ENCODE measurements at places on chromosomes 5 and 9.

GRCh38 chr5:149671544-149671943 lies 58.6 kb upstream of the PPARGC1B start:
- DNase-seq = no peak

GRCh38 chr9:72509053-72509452 lies 12.4 kb upstream of the TMC1 start:
- DNase-seq = no peak

DNA sequence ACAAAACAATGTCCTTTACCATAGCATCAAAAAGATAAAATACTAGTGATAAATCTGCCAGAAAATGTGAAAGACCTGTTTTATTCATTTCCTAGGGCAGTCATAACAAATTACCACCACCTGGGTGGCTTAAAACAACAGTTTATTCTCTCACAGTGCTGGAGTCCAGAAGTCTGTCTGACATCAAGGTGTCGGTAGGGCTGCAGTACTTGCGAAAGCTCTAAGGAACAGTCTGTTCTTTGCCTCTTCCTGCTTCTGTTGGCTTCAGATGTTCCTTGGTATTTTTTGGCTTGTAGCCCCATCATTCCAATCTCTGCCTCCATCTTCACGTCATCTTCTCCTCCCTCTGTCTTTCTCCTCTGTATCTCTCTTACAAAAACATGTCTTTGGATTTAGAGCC lies 51.0 kb downstream of the PTPDC1 start:
- no peak for DNase-seq

DNA sequence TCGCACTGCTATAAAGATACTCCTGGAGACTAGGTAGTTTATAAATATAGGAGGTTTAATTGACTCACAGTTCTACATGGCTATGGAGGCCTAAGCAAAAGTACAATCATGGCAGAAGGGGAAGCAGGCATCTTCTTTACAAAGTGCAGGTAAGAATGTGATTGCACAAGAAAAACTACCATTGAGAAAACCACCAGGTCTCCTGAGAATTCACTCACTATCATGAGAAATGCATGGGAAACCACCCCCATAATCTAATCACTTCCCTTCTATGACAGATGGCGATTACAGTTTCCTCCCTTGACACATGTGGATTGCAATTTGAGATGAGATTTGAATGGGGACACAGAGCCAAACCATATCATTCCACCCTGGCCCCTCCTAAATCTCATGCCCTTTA lies 121.2 kb upstream of the ST8SIA4 start:
- no peak for DNase-seq

DNA sequence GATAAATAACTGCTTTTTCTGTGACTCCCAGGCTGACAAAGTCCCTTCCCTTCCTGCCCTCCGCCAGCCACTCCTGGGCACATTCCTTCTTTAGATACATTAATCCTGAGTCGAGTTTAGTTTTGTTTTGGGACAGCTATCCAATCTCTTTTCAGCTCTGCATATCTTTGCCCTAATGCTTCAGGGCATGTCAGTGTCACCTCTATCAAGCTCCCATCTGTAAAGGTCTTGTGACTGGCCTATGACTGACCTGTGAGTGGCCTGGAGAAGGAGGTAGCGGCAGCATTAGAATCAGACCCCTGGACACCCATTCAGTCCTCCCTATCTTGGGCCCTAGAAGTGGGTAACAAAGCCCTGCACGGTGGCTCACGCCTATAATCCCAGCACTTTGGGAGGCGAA lies 34.0 kb upstream of the KLF4 start:
- no peak for DNase-seq

- DNase-seq = no peak
Measured at GRCh38 chr5:93586736-93587596, 3.9 kb downstream of the NR2F1 start.
